ENCODE measurements at places on chromosomes 4 and X.

- no peak for DNase-seq
These were observed 2.9 kb upstream of the LEF1 start for GRCh38 chr4:108171339-108172230.

DNA sequence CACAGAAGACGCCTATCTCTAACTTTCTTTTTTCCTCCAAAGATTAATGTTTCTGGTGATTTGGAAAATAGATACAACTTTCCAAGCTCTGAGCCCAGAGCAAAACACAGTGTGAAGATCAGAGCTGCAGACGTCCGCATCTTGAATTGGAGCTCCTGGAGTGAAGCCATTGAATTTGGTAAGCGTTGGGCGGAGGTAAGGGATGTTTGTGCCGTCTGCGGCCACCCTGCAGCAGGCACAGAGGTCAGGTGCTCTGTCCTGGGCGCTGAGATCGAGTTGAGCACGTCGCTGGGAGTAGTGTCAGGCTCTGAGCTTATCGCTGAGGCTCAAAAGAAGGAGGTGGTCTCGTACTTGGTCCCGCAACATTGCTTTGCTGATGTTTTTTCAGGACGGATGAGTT, 31.8 kb downstream of the CSF2RA start:
- no peak for DNase-seq

DNA sequence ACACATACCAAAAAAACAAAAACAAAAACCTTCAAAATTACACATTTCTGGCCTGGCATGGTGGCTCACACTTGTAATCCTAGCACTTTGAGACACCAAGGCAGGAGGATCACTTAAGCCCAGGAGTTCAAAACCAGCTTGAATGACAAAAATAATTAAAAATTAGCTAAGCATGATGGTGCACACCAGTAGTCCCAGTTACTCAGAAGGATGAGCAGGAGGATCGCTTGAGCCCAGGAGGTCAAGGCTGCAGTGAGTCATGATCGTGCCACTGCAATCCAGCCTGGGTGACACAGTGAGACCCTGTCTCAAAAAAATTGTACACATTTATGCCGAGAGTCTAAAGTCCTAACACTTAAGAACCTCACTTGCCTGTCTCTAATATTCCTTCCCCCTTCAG, 18.3 kb downstream of the SLC39A8 start:
- DNase-seq: no peak

GRCh38 chrX:19609541-19609940, 94.2 kb upstream of the MAP3K15 start:
- no peak for DNase-seq

DNA sequence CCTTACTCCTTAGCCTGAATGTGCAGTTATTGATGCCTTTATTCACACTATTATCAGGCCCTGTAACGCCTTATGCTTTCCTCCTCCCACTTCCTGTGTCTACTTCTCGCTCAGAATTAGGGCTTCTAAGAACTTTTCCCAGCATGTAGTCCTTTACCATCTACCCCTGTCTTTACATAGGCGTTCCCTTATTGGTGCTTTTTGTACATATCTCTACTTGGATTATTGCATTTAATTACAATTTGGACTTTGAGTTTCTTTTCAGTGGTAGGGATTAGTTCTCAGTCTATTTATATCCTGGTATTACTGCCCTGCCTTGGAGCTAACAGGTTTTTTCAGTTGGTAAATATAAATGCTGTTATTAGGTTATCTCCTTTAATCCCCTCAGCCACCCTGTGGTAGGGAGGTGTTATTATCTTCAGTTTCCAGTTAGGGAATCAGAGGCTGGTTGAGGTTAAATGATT, 84.0 kb downstream of the RBPJ start:
- no peak for DNase-seq

DNA sequence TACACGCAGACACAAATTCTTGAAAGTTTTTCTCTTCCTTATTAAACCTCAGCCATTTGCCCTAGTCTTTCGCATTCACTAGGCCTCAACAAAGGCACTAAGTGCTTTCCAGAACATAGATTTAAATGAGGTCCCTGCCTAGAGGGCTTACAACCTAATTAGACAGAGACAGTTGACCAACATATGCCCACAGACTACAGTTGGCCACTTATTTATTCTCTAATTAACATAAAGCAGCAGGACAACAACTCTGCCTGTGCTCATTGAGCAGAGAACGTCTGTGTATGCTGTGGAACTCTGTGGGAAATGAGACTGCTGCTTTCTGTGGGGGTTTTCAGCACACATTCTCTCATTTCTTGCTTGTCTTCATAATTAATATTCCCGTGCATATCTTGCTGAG, 303.0 kb upstream of the TACR3 start:
- DNase-seq: no peak

DNA sequence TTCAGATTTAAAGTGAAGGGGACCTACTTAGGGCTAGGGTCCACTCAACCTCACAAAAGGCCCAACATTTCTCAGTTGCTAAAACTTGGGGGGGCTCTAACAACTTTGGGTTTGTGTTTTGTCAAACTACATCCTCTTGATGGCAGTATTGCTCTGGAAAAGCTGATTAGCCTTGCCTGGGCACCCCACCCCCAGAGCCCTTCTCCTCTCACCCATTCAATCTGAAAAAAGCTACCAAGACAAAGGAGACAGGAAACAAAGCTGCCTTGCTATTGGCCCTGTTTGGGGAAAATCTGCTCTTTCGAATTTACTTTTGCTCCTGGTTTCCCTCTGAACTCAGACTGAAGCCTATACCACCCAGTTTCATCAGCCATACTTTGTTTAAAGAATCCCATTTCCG, 195.2 kb upstream of the STK26 start:
- DNase-seq: no peak

GRCh38 chrX:10574663-10575062, 45.7 kb downstream of the MID1 start:
- DNase-seq: no peak

DNA sequence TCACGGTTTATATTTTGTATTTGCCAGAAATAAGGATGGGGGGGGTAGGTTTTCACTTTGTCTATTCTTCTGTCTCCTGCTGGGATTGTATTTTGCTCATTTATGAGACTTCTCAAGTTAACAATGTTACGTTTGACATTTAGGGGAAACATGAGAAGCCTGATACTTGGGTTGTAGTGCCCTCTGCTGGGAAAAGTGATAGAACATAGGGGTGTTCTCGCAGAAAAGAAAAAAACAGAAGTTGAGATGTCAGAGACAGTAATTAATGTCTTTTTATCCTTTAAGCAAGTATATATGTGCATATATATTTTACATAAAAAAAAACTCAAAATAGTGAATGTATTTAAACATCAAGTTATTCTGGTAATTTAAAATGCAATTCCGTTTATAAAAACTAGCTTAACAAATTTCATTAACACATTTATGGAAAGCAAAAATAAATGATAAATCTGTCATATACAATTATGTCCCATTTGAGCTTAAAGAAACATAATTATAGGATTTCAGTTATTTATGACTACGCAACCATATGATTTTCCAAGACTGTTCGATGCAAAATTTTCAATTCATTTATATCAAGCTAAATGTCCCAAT, 46.0 kb upstream of the TMPRSS11F start:
- peak; percentile 72 for DNase-seq

DNA sequence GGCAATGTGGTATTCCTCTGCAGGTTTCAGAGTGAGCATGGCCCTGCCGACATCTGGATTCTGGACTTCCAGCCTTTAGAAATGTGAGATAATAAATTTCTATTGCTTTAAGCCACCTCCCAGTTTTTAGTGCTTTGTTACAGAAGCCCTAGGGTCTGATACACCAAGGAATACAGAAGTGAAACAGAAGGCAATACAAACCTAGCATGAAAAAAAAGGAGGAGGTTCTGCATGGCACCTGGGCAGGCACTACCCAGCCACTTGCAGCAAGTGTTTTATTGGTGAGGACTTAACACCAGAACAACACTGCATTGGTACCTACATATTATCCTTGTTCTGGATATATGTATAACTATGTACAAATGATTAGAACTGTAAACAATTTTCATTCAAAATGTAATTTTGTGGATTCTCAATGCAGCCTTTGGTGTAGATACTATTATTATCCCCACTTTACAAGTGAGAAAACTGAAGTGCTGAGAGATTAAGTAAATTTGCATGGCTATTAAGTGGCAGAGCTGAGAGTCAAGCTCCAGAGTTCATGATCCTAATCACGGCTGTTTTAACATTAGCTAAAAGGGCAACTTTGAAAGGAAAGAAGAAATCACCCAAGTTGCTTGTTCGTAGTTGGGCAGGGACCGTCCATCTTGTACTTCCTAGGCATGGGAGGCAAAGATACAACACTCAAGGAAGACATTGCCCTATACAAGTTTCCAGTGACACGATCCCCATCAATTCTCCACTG, 71.8 kb downstream of the IL21 start:
- DNase-seq: no peak

- no peak for DNase-seq
These were observed 1637.3 kb upstream of the PABPC4L start for GRCh38 chr4:135838889-135839288.

Data from tibial nerve (tissue), 4 donors.